ENCODE measurements at places on chromosomes 2 and 18. TPM values are rescaled to one million over a fixed set of nuclear protein-coding genes. Genes with fewer than 3 reads are reported as not detected.

ABCA12 gene
- total RNA-seq: 0.10 TPM

DNA sequence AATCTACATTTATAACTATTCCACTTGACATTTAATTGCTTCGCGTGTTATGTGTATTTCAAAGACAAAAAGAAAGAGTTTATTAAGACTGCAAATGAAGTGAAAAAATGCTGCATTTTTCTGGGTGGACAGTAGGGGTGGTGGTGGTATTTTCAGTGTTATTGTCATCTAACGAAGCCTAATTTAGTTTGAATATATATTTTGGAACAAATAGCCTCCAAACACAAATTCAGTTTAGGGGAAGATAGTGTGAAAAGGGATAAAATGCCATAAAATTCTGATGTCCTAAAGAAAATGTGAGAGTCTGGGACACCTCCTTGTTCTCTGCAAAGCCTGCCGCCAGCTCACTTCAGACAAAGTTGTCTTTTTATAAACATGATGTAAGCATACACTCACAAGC lies 425.1 kb downstream of the NRXN1 start:
- DNase-seq: no peak

DNA sequence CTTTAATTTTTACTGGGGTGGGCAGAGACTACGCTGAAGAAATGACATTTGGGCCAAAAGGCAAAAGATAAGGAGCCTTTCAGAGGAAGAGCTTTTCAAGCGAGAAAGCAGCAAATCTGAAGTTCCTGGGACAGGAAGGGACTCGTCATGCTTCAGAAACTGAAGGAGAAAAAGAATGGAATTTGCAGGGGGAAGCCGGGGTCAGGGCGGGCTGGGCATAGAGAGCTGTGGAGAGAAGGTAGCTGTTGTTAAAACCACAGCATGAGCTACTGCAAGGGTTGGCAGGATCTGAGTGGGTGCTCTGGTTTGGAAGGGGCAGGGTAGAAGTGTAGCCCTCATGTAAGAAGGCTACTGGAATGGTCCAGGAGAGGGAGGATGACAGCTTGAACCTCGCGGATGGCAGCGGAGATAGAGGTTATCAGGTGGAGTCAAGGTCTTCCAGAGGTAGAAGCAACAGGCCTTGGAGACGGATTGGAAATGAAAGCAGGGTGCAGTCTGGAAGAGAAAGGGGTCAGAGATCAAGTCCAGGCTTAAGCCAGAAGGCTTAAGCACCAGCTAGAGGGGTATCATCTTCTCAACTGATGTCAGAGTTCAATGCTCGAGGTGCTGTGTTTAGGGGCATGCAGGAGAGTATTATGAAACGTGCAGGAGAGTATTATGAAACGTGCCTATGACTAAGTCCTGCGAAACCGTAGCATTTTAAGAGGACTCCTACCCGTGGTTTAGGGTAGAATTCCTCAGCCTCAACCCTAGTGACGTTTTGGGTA lies 18.9 kb downstream of the ATP8B1 start:
- no peak for DNase-seq

DNA sequence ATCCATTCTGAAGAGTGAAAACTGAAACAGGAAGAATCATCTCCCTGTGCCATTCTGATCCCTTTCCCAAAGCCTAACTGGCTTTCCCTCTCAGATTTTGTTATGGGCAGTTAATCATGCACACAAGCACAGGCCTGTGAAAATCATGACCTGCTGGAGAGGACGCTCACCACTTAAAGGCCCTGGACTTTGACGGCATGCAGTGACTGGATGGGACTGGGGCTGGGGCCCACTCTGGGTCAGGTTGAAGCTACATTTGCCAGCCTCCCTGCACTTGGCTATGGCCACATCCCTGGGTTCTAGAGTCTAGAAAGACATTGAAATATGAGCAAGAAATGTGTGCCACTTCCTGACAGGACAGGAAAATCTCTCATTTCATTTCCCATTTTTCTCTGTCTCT lies 12.9 kb downstream of the PDE11A start:
- DNase-seq: no peak

All from spinal cord (tissue), 10 donors.